ENCODE measurements at places on chromosomes 3 and 15.

GRCh38 chr3:135982922-135983581 is 17.5 kb downstream of the PPP2R3A start:
- no peak for DNase-seq

GRCh38 chr3:170572665-170573253 is 13.1 kb downstream of the SLC7A14 start:
- no peak for DNase-seq

DNA sequence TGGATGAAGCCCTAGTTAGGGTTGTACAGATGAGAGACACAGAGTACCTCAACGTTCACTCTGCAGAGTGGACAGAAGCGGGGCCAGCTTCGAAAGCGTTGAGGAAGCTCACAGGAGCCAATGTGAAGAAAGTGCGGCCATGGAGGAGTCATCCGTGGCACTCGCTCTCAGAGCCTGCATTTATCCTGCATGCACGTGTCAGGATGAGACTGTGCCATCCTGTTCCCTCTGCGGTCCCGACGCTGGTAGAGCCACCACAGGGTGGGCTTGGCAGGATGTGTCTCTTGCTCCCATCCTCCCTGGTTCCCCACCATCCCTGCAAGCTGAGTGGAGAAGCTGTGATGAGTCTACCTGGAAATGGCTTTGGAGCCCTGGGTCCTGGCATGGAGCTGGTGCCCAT is 39.3 kb downstream of the KLHL25 start:
- no peak for DNase-seq

DNA sequence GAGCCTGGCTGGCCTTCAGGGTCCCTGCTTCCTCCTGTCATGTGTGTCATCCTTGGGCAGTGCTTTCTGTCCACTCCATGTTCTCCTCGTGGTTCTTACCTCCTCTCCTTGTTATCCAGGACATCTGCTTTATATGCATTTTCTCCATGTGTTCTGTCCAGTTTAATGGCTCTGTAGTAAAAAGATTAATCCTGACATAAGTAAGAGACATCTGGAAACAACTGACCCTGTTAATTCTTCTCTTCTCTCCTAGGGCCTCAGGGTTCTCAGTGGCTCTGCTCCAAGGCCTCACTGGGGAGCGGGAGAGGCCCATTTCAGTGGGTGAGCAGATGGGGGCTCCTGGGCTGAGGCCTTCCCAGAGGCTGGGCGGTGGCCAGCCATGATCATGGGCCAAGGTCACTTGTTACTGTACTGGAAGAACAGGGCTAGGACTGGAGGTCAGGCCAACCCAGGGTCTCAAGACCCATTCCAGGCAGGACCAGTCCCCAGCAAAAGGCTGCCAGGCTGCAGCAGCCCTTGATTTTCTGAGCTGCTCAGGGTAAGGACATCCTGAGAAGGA is 20.2 kb upstream of the CDCP1 start:
- no peak for DNase-seq
